ENCODE measurements at places on chromosomes 2 and 18.

DNA sequence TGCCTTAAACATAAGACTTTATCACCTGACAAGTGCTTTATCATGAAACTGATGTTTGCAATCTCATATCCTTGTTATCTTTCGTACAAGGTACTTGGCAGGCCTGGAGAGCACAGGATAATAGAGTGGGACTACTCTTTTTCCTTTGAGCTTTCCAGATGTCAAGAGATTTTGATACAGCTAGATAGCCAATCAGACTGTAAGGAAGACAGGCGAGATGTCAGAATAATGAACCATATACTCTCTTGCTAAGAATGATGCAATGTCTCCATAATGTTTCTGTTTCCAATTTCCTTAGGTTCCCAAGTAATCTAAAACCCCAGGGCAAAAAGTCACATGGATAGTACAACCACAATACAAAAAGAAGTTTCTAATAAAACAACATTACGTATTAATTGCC is 313.1 kb downstream of the PDE11A start:
- no peak for DNase-seq

- no peak for DNase-seq
Measured at GRCh38 chr2:85273738-85274731, 53.8 kb downstream of the TGOLN2 start.

- DNase-seq, result peak; percentile 73
Measured at GRCh38 chr18:9989481-9989880, 75.7 kb downstream of the VAPA start.

DNA sequence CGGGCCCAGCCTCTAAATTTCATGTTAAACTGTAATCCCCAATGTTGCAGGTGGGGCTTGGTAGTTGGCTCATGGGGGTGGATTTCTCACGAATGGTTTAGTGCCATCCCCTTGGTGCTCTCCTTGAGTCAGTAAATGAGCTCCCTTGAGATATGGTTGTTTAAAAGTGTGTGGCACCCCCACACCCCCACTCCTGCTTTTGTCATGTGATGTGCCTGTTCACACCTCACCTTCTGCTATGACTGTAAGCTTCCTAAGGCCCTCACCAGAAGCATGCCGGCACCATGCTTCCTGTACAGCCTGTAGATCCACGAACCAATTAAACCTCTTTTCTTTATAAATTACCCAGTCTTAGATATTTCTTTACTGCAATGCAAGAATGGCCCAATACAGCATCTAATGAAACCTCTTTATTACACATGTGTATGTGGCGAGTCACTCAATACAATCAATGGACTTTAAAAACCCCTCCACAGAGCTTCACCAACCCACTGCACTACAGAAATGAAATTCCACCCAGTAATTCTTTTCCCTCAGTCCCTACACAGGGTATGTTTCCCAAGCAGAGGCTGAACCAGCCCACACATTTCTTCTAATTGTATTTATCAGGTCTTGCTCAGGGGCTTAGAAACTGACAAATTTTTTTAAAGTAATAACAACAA is 47.3 kb downstream of the WDFY1 start:
- no peak for DNase-seq

DNA sequence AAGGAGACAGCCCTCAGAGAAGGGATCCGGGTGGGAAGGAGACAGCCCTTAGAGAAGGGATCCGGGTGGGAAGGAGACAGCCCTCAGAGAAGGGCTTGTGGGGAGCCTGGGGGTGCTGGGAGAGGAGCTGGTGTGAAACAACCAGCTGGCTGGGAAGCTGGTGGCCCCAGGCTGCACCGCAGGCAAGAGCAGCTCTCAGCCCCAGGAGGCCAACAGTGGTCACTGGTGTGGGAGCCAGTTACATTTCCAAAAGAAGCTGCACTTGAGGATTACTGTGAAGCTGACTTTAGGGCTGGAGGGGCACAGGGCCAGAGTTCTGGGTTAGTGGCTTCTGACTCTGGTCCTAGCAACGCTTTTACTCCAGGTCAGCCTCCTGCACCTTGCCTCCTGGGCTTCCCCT is 3.3 kb downstream of the HES6 start:
- DNase-seq, result no peak
